H4 (cell line): ENCODE measurements at places on chromosomes 12 and 14.

DNA sequence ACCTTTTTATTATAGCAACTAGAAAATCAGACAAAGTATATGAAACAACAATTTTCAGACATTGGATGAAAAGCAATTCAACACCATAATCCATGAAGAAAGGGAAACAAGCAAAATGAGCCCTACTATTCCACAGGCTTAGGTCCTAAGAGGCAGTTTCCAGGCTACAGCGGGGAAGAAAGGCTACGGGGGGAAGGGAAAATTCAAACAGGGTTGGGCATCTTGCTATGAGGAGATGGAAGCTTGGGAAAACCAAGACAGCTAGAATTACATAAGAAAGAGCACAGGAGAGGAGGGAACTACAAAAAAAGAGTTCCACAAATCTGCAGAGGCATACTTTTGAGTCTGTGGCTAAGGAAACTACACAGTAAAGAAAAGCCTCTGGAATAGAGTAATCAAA, 356.0 kb upstream of the CLEC14A start:
- DNase-seq, result no peak

DNA sequence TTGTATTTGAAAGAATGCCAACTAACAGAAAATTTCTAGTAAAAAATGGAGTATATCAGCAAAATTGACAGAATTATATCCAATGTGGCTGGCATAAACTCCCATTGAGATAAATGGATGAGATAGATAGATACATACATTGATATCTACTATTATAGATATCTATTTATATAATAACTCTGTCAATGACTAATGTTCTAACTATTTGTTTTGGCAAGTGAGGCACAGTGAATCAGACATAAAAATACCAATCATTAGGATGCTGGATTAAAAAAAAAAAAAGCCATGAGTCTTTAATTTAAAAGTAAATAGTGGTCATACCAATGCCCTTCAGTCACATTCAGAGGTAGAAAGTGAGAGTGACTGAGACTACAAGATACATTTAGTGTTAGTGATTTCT, 33.7 kb upstream of the GLIPR1 start:
- no peak for DNase-seq

GRCh38 chr14:91968280-91968679, 20.8 kb upstream of the FBLN5 start:
- DNase-seq, result no peak

DNA sequence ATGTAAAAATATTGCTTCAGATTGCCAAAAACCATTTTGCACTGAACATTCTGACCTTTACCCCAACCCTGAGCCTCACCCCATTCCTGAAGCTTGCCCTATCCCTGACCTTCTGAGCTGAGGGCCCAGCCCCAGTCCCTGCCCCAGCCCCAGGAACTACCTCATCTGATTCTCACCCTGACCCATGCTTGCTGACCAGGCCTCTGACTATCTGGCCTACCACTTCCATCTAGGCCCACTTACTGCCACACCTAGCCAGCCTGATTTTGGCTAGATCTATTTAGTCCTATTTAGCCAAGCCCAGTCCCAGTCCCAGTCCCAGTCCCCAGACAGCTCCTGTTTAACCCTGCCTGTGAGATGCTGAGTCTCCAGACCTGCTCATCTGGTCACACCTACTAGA, 33.6 kb downstream of the OR10P1 start:
- no peak for DNase-seq

GRCh38 chr12:89108265-89108664, 244.0 kb downstream of the DUSP6 start:
- no peak for DNase-seq

DNA sequence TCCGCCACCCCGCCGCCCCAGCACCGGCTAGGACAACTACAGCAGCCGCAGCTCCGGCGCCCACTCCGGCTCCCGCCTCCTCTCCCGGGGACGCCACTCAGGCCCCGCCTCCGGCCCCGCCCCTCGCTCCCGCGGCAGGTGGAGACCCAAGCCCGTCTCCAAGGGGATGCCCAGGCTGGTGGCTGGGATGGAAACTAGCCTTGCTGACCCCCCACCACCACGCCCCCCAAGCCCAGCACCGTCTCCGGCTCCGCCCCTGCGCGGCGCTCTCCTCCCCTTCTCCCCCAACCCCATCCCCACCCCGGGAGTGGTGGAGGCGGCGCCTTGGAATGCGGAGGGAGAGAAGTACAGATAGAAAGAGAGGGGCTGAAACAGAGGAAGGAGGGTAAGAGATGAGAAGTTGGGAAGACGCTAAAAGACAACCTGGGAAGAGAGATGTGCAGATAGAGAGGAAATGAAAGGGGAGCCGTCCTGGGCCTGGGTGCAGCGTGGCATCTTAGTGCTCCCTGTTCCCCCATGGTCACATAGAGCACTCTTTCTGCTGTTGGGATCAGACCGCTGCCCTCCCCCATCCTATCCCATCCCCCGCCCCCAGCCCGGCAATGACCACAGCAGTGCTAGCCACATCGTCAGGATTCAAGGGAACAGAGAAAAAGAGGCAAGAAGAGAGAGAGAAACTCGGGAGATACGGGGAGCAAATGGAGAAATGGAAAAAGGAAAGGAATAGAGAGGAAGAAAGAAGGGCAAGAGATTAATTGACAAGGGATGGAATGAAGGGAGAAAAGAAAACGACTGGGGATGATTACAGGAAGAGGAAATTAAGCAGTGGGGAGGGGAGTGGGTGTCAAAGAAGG, at the start of gene ITGA7:
TSS of gene ITGA7 (minus strand) at position 64 of the 854 bp plus-strand sequence. CDS start 222 bp downstream, outside the sequence.
- DNase-seq, result no peak

DNA sequence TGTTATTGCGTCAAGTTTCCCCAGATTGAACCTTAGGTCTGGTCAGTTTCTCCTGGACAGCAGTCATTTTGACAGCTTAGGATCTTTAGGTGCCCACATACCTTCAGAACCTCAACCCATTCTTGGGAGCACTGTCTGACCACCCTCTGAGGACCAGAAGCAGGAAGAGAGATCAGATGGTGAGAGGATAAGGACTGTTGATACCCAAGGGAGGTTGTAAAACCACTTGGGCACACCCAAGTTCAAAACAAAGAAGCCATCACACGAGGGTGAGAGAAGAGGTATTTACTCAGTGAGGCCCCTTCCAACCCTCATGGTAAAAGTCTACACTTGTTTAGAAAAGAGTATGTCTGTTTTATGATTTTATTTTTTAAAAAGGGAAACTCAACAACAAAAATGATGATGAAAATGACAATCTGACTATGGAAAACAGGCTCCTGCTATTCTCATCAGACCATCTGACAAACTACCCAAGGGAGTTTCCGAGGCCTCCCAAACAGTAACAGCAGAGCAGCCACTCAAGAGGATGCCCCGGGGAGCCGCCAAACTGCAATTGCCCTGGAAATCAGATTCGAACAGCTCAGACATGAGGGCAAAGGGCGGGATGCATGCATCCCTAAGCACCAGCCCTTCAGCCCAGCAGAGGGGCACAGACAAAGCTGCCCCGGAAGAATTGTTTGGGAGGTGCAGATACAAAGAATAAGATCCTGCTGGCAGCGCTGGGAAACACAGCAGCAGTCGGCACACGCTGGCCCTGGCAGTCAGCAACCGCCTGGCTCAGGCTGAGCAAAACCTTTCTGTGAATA, 162.6 kb upstream of the PLEKHG7 start:
- DNase-seq, result no peak

GRCh38 chr12:113276306-113276705, 55.0 kb downstream of the TPCN1 start:
- no peak for DNase-seq

DNA sequence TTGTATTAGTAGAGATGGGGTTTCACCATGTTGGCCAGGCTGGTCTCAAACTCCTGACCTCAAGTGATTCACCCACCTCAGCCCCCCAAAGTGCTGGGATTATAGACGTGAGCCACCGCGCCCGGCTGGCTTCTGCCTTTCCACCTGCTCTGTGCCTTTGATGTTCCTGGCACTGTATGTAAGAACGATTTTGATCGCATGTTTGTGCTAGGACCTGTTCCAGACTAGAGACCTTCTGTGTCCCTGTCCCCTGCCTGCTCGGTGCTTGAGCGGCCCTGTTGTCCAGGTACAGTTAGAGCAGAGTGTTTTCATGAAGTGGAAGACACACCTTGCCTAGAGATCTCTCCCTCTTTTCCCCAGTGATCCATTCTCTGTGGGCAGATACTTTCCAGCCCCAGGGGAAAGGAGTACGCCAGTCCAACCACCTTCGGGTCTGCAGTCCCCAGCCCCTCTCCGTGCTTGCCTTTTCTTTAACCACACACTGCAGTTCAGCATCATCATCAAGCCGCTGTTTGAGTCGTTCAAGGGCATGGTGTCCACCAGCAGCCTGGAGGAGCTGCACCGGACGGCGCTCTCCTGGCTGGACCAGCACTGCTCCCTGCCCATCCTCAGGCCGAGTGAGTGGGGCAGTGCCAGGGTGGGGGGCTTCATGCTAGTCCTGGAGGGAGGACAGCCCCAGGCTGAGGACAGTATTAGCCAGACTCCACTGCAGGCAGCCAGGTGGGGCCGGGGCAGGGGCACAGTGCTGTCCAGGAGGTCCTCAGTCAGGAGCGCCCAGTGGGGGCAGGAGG, 33.4 kb downstream of the IL31 start:
- no peak for DNase-seq

DNA sequence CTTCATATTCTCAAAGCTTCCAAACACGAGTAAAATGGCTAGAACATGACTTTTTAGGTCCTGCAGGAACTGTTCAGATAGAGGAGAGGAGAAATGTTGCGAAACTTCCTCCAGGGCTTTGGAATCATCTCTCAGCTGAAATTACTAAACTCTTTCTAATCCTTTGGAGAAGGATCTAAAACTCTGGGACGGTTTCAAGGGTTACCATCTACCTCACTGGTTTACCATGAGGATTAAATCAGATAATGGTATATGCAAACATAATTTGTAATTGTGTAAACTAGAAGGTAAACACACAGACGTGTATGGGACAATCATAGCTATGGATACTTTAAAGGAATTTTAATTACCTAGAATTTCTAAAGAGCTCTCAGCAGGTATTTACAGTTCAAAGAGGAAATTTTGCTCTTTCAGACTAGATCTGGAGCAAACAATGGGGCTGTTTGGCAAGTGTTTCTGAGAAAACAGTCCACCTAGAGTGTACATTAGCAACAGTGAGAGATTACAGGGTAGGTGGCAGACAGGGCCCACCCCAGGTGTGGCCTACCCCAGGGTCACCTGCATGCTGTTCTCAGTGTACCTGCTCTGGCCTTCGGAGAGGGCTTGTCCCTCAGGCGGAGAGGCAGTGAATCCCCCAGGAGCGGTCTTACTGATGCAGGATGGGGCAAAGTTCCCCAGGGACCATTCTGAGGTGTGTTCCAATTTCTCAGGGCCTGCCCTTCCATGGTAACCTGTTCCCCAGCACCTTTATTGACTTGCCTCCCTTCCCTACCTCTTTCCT, 124.7 kb upstream of the MAX start:
- no peak for DNase-seq

GRCh38 chr12:106889326-106889725, 66.4 kb upstream of the TMEM263 start:
- DNase-seq, result no peak

GRCh38 chr14:22070119-22070982, 396.7 kb upstream of the OR4E1 start:
- DNase-seq, result peak; percentile 35

- DNase-seq, result no peak
Observed at GRCh38 chr14:101589486-101590015, 28.3 kb downstream of the DIO3 start.

DNA sequence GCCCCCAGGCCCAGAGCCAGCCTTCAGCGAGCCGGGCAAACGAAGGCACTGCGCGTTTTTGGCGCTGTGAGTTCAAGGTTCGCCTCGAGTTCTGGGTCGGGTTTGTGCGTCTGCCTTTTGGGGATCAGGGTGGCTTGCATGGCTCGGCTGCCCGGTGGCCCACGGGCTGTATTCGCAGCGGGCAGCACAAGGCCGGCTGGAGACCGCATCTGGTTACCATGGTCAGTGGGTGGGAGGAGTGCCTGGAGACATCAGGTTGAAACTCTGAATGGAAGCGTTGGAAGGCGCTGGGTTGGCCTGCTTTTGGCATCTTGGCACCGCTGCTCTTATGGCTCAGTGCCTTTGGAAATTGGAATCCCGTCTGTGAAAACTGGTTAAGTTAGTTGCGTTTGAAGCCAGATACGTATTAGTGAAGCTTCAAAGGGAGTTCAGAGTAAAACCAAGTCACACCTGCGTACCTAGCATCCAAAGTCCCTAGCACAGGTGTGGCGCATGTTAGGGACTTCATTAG, 50.9 kb downstream of the SNAPC1 start:
- DNase-seq, result no peak

- DNase-seq, result no peak
Observed at GRCh38 chr14:66982247-66982646, 207.0 kb upstream of the GARIN2 start.

DNA sequence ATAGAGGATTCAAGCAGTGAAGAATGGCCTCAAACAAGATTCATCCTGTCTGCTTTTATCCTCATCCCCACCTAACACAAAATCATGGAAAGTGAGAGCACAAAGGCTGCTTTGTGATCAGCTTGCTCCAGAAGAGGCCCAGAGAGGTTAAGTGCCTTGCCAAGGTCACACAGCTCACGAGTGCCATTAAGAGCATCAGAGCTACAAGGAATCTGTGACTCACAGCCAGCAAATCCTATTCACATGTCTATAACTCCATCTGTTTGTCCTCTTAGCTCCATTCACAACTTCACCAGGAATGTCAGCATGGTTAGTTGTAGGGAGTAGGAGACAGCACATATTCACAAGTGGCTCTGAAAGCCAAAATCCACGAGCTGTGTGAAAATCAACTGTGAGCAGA, 79.8 kb downstream of the TTC9 start:
- DNase-seq, result no peak

DNA sequence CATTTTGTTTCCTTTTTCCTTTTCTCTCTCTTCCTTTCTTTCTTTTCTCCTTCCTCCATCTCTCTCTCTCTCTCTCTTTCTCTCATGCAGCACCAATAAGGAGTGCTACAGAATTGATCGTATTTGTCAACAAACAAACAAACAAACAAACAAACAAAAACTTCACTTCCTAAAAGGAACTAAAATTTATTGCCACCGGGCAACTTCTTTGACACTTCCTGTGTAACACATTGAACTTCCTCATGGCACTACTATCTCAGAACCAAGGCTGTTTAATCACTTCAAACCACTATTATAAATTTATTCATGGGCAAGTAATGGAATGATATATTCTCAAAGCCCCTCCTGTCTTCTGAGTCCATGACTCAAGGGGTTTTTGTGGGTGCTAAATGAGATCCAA, 51.3 kb downstream of the SERPINA3 start:
- no peak for DNase-seq

DNA sequence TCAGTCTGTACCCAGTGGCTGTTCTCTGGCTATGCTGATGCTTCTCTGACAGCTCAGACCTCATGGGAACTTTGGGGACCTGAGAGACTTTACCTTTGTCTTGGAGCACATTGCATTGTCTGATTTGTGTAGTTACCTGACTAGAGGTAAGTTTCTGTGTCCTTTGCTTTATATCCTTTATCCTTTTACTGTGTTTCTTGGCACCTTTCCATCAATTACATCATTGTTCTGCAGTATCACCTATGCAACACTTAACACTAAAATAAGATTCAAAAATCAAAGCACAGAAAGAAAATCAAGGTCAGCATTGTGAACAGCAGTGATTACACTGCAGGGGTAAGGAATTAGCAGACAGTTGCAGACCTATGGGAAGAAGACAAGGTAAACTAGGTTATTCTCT, 43.8 kb downstream of the SLC35F4 start:
- no peak for DNase-seq
